ENCODE measurements at places on chromosomes 4 and X. TPM values are rescaled to one million over a fixed set of nuclear protein-coding genes. Genes with fewer than 3 reads are reported as not detected.
A peak's percentile ranks its signal among the peaks of the same experiment; 100 is the strongest.

DNA sequence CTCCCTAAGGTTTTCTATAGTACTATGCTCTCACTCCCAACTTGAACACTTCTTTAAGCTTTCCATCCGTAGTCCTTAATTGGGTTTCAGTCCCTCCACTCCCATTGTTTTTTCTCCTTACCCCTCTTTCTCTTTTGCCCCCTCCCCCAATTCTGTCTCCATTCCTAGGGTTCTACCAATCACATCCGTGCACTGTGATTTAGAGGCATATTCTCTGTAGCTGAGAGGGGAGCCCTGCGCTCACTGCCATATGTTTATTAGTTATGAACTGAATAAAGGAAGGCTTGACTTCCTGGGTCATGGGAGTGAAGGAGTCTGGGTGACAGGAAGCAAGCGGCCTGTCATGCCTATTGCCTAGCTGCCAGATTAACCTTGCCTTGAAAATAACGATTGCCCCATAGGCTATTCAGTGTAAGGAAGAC lies 471 bp downstream of the MCTS1 start:
- peaks cover 22% of the 10 kb centered on the region for H3K4me1 ChIP-seq
- peak overlapping the region; percentile 61 for H3K4me3 ChIP-seq
- H3K27me3 ChIP-seq = no peaks in the 10 kb centered on the region
- H3K27ac ChIP-seq = peak overlapping the region; percentile 86
- DNase-seq = peak; percentile 8

DNA sequence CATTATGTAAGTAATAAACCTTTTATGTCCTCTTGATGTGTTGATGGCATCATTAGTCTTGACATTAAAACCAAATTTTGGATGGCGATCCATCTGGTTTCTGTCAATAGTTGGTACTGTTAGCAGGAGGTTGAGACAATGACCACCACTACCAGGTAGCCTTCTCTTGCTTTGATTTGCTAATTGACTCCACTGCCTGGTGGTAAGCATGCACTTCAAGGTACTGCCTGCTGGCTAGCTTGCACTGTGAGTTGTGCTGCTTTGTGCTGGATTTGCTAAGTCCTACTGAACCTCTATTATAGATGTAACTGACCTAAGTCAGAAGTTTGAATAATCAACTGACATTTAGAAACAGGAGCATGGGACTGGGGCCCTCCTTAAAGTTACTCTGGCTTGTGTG lies 46.3 kb downstream of the ATP1B4 start:
- DNase-seq = no peak
- H3K4me1 ChIP-seq = no peaks in the 10 kb centered on the region
- no peak overlapping the region for H3K4me3 ChIP-seq
- no peak overlapping the region for H3K27ac ChIP-seq
- H3K36me3 ChIP-seq = no peaks in the 10 kb centered on the region

DNA sequence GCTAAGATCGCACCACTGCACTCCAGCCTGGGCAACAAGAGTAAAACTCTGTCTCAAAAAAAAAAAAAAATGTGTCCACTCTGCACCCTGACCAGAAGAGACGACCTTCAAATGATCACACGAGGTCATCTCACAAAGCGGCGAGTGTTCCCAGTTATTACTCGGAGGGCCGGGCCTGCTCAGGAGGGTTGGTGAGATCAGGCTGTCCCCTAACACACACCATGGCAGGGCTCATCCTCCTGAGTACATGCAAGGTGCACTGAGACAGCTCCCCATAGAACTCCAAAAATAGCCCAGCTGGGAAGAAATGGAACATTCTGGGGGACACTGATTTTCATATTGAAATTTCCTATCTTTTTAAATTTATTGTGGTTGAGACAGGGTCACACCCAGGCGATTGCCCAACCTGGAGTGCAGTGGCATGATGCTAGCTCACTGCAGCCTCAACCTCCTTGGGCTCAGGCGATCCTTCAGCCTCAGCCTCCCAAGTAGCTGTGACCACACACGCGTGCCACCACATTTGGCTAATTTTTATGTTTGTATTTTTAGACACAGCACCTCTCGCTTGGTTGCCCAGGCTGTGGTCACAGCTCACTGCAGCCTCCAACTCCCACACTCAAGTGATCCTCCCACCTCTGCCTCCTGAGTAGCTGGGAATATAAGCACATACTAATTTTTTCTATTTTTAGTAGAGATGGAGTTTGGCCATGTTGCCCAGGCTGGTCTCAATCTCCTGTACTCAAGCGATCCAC lies 51.5 kb downstream of the DHRSX start:
- no peak overlapping the region for H3K27ac ChIP-seq
- no peaks in the 10 kb centered on the region for H3K27me3 ChIP-seq
- H3K4me1 ChIP-seq = no peaks in the 10 kb centered on the region
- DNase-seq = no peak

GRCh38 chr4:24417206-24417605 lies 167.1 kb downstream of the DHX15 start:
- no peak overlapping the region for H3K27ac ChIP-seq
- no peaks in the 10 kb centered on the region for H3K36me3 ChIP-seq
- H3K27me3 ChIP-seq = peaks cover 16% of the 10 kb centered on the region
- no peak for DNase-seq
- H3K4me3 ChIP-seq = no peak overlapping the region
- no peaks in the 10 kb centered on the region for H3K4me1 ChIP-seq

GRCh38 chr4:4526401-4526800 lies 15.4 kb downstream of the STX18 start:
- 0 out of 2 replicates have a peak, but pooled peaks cover 5% of the 10 kb centered on the region for H3K36me3 ChIP-seq
- H3K4me1 ChIP-seq = no peaks in the 10 kb centered on the region
- no peaks in the 10 kb centered on the region for H3K27me3 ChIP-seq
- H3K27ac ChIP-seq = no peak overlapping the region
- no peak for DNase-seq

GRCh38 chr4:7590189-7590588 lies 155.5 kb upstream of the PSAPL1 start:
- H3K4me1 ChIP-seq = no peaks in the 10 kb centered on the region
- H3K4me3 ChIP-seq = no peak overlapping the region
- H3K36me3 ChIP-seq = no peaks in the 10 kb centered on the region
- no peak for DNase-seq
- no peaks in the 10 kb centered on the region for H3K27me3 ChIP-seq

GRCh38 chrX:69128588-69128987 lies 36.7 kb downstream of the PJA1 start:
- H3K27ac ChIP-seq = no peak overlapping the region
- no peaks in the 10 kb centered on the region for H3K27me3 ChIP-seq
- peaks cover 17% of the 10 kb centered on the region for H3K4me1 ChIP-seq
- H3K4me3 ChIP-seq = no peak overlapping the region

DNA sequence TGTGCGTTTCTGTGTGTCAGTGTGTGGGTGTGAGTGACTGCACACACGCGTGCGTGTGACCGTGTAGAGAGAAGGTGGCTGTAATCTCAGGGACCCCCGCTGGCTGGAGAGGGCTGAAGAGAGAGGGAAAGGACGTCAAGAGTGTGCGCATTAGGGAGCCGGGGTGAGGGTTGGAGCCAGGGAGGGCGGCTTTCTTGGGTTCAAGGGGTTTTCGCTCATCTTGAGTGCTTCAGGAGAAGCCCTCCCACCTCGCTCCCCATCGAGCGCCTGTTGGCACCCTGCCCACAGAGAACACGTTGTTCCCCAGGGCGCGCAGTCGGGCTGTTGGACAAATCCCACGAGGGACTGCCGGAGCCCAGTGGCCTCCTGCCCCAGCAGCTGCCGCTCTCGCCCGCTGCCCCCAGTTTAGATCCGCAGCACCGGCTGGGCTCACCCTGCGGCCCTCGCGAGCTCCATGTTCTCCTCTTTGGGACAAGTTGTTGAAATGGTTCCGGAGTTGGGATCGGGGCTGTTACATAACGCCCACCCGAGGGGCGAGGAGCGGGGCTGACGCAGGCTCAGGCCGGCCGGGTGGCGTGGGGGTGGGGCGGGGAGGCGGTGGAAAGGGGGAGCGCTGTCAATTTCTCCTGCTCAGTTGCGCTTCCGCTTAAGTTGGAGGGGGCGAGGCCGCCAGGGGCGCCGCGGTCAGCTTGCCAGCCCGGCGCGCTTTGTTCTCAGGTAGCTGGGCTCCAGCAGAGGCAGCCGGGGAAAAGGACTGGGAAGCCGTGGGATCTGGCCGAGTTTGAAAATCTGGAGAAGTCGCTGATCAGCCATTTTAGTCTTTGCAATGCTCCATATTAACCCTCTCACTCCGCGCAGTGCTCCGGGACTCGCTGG lies 1.6 kb downstream of the GRIA2 start:
- no peaks in the 10 kb centered on the region for H3K27me3 ChIP-seq
- DNase-seq = no peak
- H3K4me1 ChIP-seq = no peaks in the 10 kb centered on the region
- no peaks in the 10 kb centered on the region for H3K36me3 ChIP-seq
- no peak overlapping the region for H3K27ac ChIP-seq

DNA sequence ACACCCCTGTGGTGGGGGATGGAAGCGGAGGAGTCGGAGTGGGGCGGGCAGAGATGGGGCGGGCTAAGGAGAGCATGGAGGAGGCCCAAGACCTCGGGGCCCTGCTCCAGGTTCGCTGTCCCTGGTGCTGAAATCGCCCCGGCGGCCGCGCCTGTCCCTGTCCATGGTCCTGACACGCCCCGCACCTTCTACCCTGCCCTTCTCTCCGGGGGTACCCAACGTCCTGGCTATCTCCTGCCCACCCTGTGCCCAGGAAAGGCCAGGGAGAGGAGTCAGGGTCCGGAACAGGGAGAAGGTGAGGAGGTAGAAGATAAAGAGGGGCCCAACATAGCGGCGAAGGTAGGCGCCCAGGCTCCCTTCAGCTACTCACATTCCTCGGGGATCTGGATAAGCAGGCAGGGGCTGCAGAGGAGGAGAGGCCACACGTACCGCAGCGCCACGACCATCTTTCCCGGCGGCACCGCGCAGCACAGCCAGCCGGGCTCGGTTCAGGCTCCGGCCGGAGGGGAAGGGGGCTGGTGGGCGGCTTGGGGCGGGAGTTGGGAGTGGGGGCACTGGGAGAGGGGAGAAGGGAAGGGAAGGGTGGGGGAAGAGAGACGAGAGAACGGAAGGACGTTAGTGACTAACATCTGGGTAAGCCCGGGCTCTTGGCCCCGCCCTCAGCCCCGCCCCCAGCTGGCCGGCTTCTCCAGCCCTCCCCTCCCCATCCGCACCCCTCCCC lies 10.4 kb downstream of the L1CAM start:
- H3K36me3 ChIP-seq = no peaks in the 10 kb centered on the region
- no peak overlapping the region for H3K4me3 ChIP-seq
- H3K4me1 ChIP-seq = no peaks in the 10 kb centered on the region

DNA sequence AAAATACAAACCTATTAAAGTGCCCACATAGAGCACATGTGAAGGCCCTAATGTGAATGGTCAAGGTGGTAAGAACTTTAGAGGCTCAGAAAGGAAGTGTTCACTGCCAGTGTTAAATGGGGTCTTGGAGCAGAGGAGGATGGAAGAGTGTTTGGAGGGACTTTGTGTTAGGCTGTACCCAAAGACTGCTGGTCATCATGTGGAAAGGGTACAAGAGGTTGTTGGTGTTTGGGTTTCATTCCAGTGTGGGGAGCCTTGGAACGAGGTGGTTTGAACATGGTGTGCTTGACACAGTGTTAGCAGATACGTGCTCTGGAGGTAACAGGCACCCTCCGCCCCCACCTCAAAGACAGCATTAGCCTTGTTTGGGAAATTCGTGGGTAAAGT lies 73.1 kb downstream of the RAPGEF2 start:
- no peaks in the 10 kb centered on the region for H3K27me3 ChIP-seq
- peaks cover 17% of the 10 kb centered on the region for H3K4me1 ChIP-seq
- no peak for DNase-seq
- H3K27ac ChIP-seq = peak overlapping the region; percentile 74
- no peaks in the 10 kb centered on the region for H3K36me3 ChIP-seq
- H3K4me3 ChIP-seq = peak overlapping the region; percentile 38

DNA sequence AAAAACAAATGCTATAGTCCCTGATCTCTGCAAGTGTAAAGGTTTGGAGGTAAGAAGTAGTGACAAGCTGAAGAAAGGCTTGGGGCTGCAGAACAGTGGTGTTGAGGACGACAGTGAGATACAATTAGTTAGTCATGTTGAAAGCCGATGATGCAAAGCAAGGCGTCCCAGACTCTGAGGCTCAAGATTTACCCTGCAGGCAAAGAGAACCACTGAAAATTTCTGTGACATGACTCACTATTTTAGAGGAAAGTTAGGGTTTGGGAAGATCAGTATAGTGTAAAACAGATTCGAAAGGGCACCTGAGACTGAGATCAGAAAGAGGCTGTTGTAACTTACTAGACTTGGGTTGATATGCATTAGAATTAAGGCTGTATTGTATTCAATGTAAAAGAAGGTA lies 281.3 kb upstream of the FTHL17 start:
- H3K4me3 ChIP-seq = no peak overlapping the region
- H3K4me1 ChIP-seq = peaks cover 65% of the 10 kb centered on the region
- H3K36me3 ChIP-seq = no peaks in the 10 kb centered on the region
- H3K27me3 ChIP-seq = no peaks in the 10 kb centered on the region
- H3K27ac ChIP-seq = peak overlapping the region; percentile 67

- no peak for DNase-seq
- H3K4me1 ChIP-seq = no peaks in the 10 kb centered on the region
- H3K27me3 ChIP-seq = no peaks in the 10 kb centered on the region
- no peak overlapping the region for H3K4me3 ChIP-seq
Measured at GRCh38 chrX:6810776-6811175, 275.9 kb upstream of the VCX3A start.

DNA sequence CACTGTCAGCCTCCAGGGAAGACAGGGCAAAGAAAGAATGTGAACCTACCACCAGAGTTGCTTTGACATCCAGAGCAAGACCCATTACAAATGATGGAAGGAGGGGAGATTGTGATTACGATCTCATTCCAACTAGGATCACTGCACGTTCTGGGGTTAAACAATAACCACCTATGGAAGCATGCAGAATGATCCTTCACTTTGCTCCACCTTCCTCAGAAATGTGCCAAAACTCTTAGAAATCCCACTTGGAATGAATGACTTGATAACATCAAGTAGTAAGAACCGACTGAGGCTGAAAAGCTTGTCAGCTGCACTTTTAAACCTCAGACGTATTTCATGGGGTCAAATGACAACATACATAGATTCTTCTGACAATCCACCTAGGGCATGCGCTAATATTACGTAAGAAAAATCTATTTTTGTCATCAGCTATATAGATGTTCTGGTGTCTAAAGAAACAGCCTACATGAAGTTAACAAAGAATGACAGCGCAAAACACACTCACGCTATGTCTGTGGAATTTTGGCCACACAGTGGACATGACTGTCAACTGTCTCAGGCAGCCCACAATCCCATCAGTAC lies 3.5 kb upstream of the STS start:
- DNase-seq = no peak
- peaks cover 38% of the 10 kb centered on the region for H3K4me1 ChIP-seq
- H3K4me3 ChIP-seq = no peak overlapping the region

- H3K36me3 ChIP-seq = no peaks in the 10 kb centered on the region
- DNase-seq = no peak
- no peaks in the 10 kb centered on the region for H3K27me3 ChIP-seq
- no peak overlapping the region for H3K27ac ChIP-seq
- no peak overlapping the region for H3K4me3 ChIP-seq
Measured at GRCh38 chr4:73772363-73772762, 32.0 kb downstream of the CXCL8 start.

GRCh38 chr4:47160095-47160494 lies 128.7 kb downstream of the GABRB1 start:
- H3K27me3 ChIP-seq = no peaks in the 10 kb centered on the region
- no peaks in the 10 kb centered on the region for H3K36me3 ChIP-seq
- no peaks in the 10 kb centered on the region for H3K4me1 ChIP-seq
- no peak overlapping the region for H3K27ac ChIP-seq

Gene PDZD4
- total RNA-seq = 0.25 TPM

Gene ATP11C
- 11.1 TPM for total RNA-seq

Gene TRIML2
- not detected for total RNA-seq

Gene BTK
- not detected for total RNA-seq

Gene TRIM61
- total RNA-seq = 0.61 TPM

Gene DIAPH2
- 10.6 TPM for total RNA-seq

Gene EVC2
- 1.4 TPM for total RNA-seq

Gene TEC
- 6.6 TPM for total RNA-seq

Gene MAGEE2
- total RNA-seq = not detected

Gene THAP9
- 3.5 TPM for total RNA-seq

Measured in PC-9 (cell line).